Daoy (cell line): ENCODE measurements at places on chromosomes 6 and 20. TPM values are rescaled to one million over a fixed set of nuclear protein-coding genes. Genes with fewer than 3 reads are reported as not detected.

DNA sequence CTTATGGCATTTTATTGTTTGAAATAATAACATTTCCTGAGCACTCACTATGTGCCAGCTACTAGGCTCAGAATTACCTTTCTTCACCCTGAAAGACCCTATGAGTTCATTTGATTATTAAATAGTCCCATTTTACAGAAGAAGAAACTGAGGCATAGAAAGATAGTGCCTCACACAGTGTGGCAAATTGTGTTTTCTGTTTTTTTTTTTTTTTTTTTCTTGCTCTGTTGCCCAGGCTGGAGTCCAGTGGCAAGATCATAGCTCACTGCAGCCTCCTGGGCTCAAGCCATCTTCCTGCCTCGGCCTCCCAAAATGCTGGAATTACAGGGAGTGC is 59.7 kb upstream of the PTPN1 start:
- DNase-seq = no peak

- no peak for DNase-seq
Measured at GRCh38 chr20:16707674-16708073, 22.2 kb upstream of the SNRPB2 start.

Gene GABRR2
- total RNA-seq = not detected in 2 replicates

- DNase-seq = peak; percentile 19
Measured at GRCh38 chr20:1907586-1907985, 12.4 kb downstream of the SIRPA start.

Gene FKBP1C
- 0.21 TPM in 1 of 2 replicates, not detected in the other for total RNA-seq

Gene PRL
- total RNA-seq = not detected in 2 replicates

- DNase-seq = no peak
Measured at GRCh38 chr20:36010825-36011224, 42.4 kb downstream of the CNBD2 start.
